SJSA1 (cell line): ENCODE measurements at places on chromosomes 7 and 10.
A peak's percentile ranks its signal among the peaks of the same experiment; 100 is the strongest.

DNA sequence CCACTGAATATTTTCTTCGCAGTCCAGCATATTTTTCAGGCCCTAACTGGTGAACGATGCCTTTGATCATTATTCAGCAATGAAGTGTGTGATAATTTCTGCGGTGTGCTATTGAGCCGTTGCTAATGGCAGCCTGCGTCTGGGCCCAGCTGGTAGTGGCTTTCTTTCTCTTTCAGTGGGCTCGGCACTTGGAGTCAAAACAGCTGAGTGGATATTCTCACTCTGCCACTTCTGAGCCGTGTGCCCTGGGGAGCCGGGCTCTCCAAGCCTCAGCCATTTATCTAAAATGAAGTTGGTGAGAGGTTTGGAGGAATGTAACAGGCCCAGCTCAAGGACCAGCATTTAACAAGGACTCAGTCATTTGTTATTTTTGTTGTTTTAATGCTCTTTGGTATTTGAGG lies 87.5 kb upstream of the IFRD1 start:
- no peak overlapping the region for H3K27ac ChIP-seq
- no peaks in the 10 kb centered on the region for H3K27me3 ChIP-seq
- no peaks in the 10 kb centered on the region for H3K36me3 ChIP-seq
- H3K4me3 ChIP-seq: no peak overlapping the region

DNA sequence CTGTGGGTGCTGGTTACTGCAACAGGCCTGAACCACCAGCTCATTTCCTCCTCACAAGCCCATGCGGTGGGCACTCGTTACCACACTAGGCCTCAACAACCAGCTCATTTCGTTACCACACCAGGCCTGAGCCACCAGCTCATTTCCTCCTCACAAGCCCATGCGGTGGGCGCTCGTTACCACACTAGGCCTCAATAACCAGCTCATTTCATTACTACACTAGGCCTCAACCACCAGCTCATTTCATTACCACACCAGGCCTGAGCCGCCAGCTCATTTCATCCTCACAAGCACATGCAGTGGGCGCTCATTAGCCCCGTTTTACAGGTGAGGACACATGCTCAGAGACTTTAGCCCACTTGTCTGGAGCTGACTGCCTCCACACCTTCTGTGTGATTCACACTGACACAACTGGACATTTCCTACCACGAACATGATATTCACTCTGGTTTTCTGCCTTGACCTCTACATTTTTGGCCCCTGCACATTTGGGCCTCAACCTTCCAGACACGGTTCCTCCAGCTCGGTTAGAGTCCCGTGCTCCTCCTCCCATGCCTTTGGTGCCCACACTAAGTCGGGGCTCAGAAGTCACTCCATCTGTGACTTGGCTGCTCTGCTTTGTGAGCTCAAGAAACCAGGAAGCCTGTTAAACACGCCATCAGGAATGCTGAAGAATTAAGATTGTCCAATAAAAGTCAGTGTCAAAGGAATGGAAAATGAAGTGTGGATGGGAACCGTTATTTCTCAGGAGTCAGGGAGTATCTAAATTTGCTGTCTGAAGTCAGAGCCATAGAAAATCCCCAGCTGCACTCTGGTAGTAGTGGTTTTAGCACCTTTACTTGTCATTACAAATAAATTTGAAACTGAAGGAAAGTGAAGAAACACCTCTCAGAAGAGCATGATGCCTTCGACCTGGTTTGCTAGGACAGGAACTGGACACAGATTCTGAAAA lies 55.8 kb upstream of the LANCL2 start:
- no peaks in the 10 kb centered on the region for H3K36me3 ChIP-seq
- no peaks in the 10 kb centered on the region for H3K4me1 ChIP-seq
- no peak for DNase-seq
- H3K27ac ChIP-seq: no peak overlapping the region

DNA sequence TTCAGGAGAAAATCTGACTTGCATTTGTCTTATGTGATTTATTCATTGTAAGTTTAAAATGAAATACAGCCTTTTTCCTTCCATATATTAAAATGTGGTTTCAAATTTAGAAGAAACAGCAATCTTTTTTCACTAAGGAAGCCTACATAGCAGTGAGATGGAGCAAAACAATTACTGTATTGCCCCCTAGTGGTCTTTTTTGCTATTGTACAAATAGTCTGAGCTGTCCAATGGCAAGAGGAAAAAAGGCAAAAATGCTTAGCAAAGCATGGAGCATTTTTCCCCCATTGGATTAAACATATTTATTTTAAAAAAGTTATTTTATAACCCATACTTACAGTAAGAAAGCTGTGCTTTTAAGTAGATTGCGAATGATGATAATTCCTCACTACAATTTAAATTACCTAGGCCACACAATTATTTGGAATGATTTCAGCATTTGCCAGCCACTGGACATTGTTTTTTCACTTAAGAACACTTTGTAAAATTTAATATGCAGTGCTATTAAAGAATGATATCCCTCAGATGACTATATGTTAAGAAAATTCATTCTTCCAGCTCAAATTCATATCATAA lies 119.5 kb downstream of the CPED1 start:
- no peak overlapping the region for H3K27ac ChIP-seq
- peaks cover 4% of the 10 kb centered on the region for H3K4me1 ChIP-seq
- H3K4me3 ChIP-seq: no peak overlapping the region
- no peak for DNase-seq
- H3K36me3 ChIP-seq: peaks cover 6% of the 10 kb centered on the region
- H3K27me3 ChIP-seq: no peaks in the 10 kb centered on the region

DNA sequence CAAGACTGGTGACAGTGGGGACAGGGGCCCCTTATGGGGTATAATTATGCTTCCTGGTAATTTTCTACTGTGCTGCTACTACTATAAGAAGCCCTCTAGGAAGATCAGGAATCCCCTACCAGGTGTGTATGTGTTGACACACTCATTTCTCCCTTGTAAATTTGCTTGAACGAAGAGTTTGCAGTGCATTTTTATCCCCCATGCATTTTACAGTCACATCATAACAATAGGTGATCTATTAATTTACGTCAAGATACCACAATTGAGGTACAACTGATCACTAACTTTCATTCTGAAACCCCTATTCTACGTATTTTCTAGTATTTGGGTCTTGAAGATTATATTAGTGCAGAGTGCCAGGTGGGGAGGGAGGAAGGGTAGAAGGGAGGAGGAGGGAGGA lies 252.2 kb downstream of the NSUN6 start:
- H3K4me3 ChIP-seq: no peak overlapping the region
- no peaks in the 10 kb centered on the region for H3K4me1 ChIP-seq
- no peaks in the 10 kb centered on the region for H3K36me3 ChIP-seq
- no peak for DNase-seq

GRCh38 chr10:89274928-89275327 lies 23.4 kb upstream of the LIPA start:
- H3K4me3 ChIP-seq: no peak overlapping the region
- H3K27ac ChIP-seq: no peak overlapping the region
- no peaks in the 10 kb centered on the region for H3K36me3 ChIP-seq
- no peaks in the 10 kb centered on the region for H3K27me3 ChIP-seq
- DNase-seq: no peak
- peaks cover 23% of the 10 kb centered on the region for H3K4me1 ChIP-seq

DNA sequence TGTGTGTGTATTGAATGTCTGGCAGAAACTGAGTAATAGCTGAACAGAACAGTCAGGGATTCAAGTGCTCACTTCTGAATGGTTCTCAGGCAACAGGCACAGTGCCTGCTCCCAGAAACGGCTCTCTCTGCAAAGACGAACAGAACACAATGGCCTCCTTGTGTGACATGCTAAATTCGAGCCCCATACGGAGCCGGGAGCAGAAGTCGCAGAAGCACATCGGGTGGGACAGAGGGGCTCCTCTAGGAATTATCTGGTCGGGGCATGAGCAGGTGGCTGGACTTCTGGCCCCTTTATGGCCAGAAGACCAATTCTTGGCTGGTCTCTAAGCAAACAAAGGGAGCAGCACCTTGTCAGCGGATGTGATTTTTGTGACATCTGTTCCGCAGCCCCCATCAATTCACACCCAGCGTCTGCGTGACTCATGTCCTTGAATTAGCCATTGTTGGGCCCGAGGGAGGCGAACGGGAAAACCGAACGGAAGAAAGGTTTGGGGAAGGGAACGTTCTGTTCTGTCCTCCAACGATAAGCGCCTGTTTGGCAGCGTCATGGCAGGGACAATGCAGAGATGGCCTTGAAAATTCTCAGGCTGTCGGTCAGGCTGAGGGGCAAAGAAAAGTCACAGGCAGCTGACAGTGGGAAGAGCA lies 47.3 kb upstream of the NPTX2 start:
- no peak overlapping the region for H3K4me3 ChIP-seq
- H3K27ac ChIP-seq: no peak overlapping the region
- H3K36me3 ChIP-seq: no peaks in the 10 kb centered on the region
- H3K4me1 ChIP-seq: peaks cover 29% of the 10 kb centered on the region
- H3K27me3 ChIP-seq: 0 out of 2 replicates have a peak, but pooled peaks cover 4% of the 10 kb centered on the region

DNA sequence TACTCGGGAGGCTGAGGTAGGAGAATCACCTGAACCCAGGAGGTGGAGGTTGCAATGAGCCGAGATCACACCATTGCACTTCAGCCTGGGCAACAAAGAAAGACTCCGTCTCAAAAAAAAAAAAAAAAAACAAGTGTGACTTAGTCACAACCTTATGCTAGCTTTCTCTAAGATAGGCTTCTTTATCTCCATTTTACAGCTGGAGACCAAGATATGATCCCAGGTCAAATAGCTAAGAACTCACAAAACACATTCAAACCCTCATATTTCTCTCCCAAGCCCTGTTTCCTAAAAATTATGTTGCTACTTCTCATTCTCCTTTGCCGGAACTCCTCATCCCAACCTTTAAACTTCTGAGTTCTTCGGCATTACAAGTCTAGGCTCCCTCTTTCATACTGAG lies 13.0 kb upstream of the DHTKD1 start:
- H3K27me3 ChIP-seq: no peaks in the 10 kb centered on the region
- H3K36me3 ChIP-seq: no peaks in the 10 kb centered on the region
- H3K27ac ChIP-seq: no peak overlapping the region
- H3K4me3 ChIP-seq: no peak overlapping the region
- H3K4me1 ChIP-seq: no peaks in the 10 kb centered on the region

- H3K4me1 ChIP-seq: peaks cover 22% of the 10 kb centered on the region
- peak; percentile 56 for DNase-seq
- H3K4me3 ChIP-seq: no peak overlapping the region
These were observed 164.3 kb downstream of the SUGCT start for GRCh38 chr7:40299097-40299496.

GRCh38 chr10:104103956-104104355 lies 18.0 kb upstream of the SFR1 start:
- H3K36me3 ChIP-seq: no peaks in the 10 kb centered on the region
- DNase-seq: no peak
- no peak overlapping the region for H3K4me3 ChIP-seq
- H3K27ac ChIP-seq: no peak overlapping the region

DNA sequence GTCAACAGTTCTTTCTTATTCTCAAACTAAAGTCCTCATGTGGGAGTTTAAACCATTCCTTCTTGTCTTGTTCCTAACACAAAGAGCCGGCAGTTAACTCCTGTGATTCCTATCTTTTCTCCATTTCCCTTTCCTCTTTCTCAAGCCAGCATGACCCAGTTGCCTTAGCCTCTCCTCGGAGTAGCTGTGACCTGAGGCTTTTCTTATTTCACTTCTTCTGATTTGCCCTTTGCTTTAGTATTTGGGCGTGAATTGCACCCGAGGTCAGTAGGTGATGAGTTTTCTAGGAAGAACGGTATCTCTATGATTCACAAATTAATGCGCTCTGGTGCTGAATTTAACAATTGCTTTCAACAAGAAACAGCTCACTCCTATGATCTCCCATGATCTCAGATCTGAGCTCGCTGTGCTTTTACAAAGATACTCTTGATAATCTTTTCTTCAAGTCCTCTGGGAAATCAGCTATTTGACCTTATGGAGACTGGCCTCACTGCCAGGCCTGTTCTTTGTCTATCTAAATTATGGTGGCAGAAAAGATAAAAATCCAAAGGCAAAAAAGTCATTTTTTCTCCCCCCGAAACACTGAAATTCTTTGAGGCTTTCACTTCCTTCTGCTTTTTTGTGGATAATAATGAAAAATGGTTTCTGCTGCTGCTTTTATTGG lies 184.6 kb downstream of the JCAD start:
- no peak overlapping the region for H3K4me3 ChIP-seq
- H3K4me1 ChIP-seq: no peaks in the 10 kb centered on the region
- DNase-seq: no peak
- H3K36me3 ChIP-seq: no peaks in the 10 kb centered on the region

GRCh38 chr7:47596502-47597202 lies 14.7 kb upstream of the TNS3 start:
- DNase-seq: no peak
- no peak overlapping the region for H3K4me3 ChIP-seq
- H3K36me3 ChIP-seq: no peaks in the 10 kb centered on the region
- no peak overlapping the region for H3K27ac ChIP-seq

DNA sequence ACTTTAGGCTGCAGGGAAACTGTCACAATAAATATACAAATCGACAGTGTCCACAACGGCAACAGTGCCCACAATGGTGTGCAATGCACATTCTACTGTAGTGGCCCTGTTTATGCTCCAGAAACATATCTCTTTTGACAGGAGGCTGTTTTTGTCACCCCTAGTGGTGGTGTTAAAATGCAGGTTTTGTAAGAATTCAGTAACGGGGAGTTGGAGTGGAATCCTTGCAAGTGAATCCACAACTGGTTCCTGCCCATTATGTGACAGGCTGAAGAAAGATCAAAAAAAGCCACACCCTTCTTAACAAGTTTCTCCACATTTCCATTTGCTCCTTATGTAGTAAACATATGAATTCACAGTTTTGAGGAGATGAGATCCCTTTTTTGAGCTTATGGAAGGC lies 58.5 kb downstream of the BEND7 start:
- no peaks in the 10 kb centered on the region for H3K4me1 ChIP-seq
- no peaks in the 10 kb centered on the region for H3K27me3 ChIP-seq
- H3K4me3 ChIP-seq: no peak overlapping the region
- no peaks in the 10 kb centered on the region for H3K36me3 ChIP-seq
- H3K27ac ChIP-seq: no peak overlapping the region
- no peak for DNase-seq

DNA sequence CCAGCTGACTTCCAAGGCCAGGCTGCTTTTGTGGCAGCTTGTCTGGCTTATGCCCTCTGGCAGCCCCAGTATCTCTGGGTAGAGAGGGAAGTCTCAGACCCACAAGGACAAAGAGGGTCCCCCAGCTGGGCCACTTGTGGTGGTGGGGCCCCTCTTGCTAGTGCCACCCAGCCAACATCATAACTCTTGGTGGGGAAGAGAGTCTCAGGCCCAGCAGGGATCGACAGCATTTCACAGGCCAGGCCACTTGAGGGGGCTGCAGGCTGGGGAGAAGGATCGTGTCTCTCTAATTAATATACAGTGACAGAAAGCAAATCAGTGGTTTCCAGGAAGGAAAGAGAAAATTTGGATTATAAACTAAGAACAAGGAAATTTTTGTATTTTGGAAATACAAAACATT lies 76.0 kb downstream of the TYW1B start:
- no peaks in the 10 kb centered on the region for H3K4me1 ChIP-seq
- H3K4me3 ChIP-seq: no peak overlapping the region
- DNase-seq: no peak
- no peaks in the 10 kb centered on the region for H3K36me3 ChIP-seq
- no peaks in the 10 kb centered on the region for H3K27me3 ChIP-seq
